ENCODE measurements at places on chromosomes 1 and 21. TPM values are rescaled to one million over a fixed set of nuclear protein-coding genes. Genes with fewer than 3 reads are reported as not detected.
A peak's percentile ranks its signal among the peaks of the same experiment; 100 is the strongest.

GRCh38 chr1:13583966-13584791 is 547 bp downstream of the PDPN start:
- DNase-seq = peak; percentile 12

- peak; percentile 95 for DNase-seq
These were observed 4.2 kb upstream of the SIPA1L2 start for GRCh38 chr1:232634096-232634495.

DNA sequence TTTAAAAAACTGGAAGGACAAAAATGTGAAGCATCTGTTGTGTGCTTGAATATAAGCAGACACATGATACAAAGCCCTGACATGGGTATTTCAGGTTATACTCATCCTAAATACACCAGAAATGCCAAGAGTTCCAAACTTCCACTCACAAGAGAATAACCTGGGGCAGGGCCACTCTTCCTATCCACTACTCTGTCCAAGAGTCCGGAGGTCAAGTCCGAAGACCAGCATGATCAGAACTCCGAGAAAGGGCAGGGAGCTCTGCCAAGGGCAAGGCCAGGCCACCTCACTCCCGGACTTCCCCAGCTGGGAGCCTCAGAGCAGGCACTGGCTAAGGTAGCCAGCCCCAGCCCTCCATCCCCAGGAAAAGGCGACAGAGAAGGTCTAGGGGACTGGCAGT is 37.5 kb downstream of the HLCS start:
- no peak for DNase-seq

DNA sequence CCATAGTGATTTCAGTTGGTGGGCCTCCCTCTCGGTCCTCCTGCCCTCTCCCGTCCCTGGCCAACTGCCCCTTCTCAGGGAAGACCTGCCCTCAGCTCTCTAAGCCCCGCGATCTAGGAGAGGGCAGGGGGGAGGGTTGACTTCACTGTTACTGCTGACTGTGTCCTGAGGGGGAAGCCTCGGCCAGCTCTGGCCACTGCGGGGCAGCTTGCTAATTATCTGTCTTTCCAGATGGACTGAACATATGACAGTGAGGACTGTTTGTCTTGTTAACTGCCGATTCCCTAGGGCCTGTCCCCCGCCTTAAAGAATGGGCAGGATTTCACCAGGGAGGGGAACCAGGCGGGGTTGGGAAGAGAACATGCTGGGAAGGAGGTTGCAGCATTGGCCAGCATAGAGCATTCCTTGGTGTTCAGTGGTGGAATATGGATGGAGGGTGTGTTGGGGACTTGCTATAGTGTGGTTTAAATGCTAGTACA is 22.9 kb downstream of the NIPAL3 start:
- no peak for DNase-seq

The ANGPTL1 gene
- total RNA-seq = 48.4 TPM
